HCT116 (cell line): ENCODE measurements at places on chromosomes 12 and 14. TPM values are rescaled to one million over a fixed set of nuclear protein-coding genes. Genes with fewer than 3 reads are reported as not detected.

DNA sequence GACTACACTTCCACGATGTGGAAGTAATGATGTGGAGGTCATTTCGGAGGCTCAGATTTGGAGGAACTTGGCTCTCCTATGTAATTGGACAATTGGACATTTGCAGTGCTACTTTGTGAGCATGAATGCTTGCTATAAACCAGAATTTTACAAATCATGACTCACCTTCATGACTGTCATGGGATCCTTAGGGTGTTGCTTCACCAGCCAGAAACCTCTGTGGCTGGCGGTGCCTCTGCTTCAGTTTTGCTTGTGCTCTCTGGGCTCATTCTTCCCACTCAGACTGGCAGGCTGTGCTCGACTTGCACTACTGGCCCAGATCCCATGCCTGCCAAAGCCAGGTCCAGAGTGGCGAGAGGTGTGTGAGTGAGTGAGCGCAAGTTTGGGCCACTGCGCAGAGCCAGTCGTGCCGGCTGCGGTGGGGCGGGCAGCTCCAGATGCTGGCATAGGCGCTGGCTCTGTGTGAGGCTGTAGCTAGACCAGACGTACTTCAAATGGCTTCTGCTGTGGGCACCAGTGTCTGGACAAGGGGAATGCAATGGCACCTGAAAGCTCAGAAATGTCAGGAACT is 387.8 kb downstream of the AEBP2 start:
- no peak for DNase-seq

GRCh38 chr14:54727929-54728328 is 161.0 kb downstream of the SAMD4A start:
- DNase-seq, result no peak

GRCh38 chr14:78593949-78594348 is 423.8 kb downstream of the NRXN3 start:
- no peak for DNase-seq

DNA sequence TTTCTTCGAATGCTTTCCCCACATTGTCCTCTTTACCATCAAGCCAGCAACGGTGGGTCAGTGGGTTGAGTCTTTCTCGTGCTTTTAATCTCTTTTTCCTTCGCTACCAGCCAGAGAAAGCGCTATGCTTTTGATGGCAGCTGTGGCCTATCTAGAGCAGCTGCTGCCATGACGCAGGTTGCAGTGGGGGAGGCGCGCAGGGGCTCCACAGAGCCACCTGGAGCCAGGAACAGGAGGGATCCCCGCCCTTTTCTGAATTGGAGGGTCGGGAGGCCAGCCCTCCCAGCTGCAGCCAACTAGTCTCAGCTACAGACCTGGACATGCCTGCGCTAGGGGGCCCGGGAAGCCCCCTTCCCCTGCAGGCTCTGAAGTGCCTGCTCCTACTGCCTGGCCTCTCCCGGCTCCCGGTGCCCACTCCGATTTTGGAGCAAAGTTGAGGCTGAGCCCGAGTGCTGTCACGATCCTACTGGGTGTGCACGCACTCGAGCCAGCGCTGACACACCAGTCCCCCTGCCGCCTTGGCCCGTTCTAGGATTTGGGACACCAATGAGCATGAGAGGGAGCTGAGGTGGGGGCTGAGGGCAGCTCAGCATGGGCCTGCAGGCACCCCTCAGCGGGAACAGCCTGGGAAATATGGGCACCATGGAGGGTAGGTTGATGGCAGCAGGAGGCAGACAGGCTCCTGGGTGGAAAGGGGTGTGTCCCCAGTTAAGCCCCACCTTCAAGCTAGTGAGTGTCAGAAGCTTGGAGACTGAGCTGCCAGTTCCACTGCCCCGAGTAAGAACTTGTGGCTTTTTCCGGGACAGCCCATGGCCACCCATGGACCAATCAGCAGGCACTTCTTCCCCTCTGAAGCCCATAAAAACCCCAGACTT is 784.2 kb downstream of the SLC6A15 start:
- DNase-seq, result no peak

- DNase-seq, result no peak
Observed at GRCh38 chr12:52884526-52885293, 20.2 kb downstream of the KRT8 start.

Gene ZDHHC22
- total RNA-seq, result 0.10 TPM

Gene PLEKHD1
- total RNA-seq, result 1.2 TPM

Gene RNASE12
- not detected for total RNA-seq

- DNase-seq, result no peak
Observed at GRCh38 chr14:94021416-94022157, 4.6 kb upstream of the OTUB2 start.

DNA sequence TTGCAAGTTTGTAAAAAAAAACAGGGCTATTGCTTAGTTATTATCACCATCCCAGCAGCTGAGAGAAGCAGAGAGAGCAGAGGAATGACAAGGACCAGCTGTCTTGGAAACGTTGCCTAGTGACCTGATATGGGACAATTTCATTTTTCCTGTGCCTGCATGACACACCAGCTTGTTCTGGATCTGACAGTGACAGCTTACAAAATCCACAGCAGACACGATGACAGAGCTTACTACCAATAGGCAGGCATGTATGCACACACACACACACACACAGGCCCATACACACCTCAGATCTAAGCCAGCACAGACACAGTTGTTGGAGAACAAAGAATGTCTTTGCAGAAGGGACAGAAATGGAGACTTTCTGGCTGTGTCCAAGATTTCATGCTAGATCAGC is 25.4 kb downstream of the HSPB8 start:
- no peak for DNase-seq

Gene SNRNP35
- 12.4 TPM for total RNA-seq

GRCh38 chr12:109389146-109389545 is 41.4 kb downstream of the MYO1H start:
- no peak for DNase-seq

DNA sequence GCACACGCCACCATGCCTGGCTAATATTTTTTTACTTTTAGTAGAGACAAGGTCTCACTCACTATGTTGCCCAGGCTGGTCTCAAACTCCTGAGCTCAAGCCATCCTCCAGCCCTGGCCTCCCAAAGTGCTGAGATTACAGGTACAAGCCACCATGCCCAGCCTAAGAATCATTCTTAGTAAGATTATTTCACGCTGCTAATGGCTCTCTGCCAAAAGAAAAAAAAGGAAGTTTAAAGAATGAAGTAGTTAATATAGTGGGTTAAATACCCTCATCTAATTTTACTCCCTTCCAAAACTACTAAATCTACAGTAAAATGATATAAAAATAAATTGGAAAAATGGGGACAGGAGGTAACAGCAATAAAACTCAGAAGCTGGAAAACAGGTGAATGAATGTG is 2.6 kb downstream of the ETFRF1 start:
- no peak for DNase-seq

- peak; percentile 21 for DNase-seq
Observed at GRCh38 chr14:90969531-90970166, 90.8 kb downstream of the RPS6KA5 start.
